ENCODE measurements at places on chromosomes 7 and 10. TPM values are rescaled to one million over a fixed set of nuclear protein-coding genes. Genes with fewer than 3 reads are reported as not detected.
A peak's percentile ranks its signal among the peaks of the same experiment; 100 is the strongest.

DNA sequence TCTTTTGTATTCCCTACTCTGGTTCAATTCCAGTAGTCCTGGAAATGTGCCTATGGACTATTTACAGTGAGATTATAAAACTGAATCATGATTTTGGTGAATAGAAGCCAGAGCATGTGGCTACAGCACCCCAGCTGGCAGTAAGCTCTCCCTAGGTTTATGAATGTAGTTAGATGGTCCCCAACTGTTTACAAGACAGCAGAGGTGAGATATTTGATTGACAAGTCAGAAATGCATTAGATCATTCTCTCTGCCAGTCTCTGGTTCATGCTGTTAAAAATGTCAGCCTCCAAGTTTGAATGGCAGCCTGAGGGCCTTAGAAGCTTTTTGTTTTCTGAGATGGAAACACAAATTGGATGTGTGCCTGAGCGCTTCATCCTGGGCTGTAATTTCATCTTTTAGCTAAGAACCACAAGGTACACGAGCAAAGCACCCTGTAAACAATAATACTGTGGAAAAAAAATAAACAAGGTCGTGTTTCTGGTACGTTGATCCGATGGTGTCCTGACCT is 85.0 kb downstream of the BTRC start:
- H3K27ac ChIP-seq = no peak overlapping the region
- peaks cover 2% of the 10 kb centered on the region for H3K4me1 ChIP-seq
- no peak for DNase-seq
- peaks cover 4% of the 10 kb centered on the region for H3K36me3 ChIP-seq

DNA sequence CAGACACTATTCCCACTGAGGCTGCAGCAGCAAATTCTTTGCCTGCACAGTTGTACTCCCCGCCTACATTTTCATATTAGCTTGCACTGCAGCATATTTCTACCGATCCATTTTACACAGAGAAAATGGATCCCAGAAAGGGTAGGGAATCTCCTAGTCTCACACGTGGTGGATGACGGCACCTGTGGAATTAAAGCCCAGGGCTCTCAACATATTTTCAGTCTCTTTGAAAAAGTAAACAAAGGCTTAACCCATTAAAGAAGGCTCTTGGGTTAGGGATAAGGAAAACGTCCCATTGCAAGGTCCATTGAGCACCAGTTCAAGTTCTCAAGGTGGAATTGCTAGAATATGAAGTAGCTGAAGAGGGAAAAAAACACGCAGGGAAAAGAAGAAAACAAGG is 49.4 kb upstream of the FOXI2 start:
- no peak overlapping the region for H3K27ac ChIP-seq
- no peaks in the 10 kb centered on the region for H3K4me1 ChIP-seq
- no peaks in the 10 kb centered on the region for H3K36me3 ChIP-seq
- no peak overlapping the region for H3K4me3 ChIP-seq
- DNase-seq = no peak

The RAB19 gene
- not detected for total RNA-seq

- peaks cover 19% of the 10 kb centered on the region for H3K4me1 ChIP-seq
- H3K36me3 ChIP-seq = peaks cover 4% of the 10 kb centered on the region
- peak; percentile 82 for DNase-seq
- H3K27ac ChIP-seq = peak overlapping the region; percentile 59
Observed at GRCh38 chr10:86936661-86937501, 20.5 kb downstream of the MMRN2 start.

DNA sequence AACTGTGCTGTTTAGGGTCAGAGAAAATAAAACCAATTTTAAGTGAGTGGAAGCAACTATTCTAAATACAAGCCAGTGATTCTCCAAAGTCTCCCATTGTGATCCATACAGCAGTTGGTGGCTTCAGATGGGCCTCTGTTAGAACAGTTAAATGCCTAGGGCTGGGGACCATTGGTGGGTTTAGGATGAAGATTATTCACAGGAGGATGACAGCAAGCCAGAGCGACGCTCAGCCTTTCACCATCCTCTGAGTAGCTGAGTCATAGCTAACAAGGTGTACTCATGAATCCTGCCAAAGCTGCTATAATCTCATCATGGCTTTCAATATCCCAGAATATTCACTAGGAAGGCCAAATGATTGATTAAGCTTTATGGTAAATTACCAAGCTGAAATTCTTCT is 39.6 kb downstream of the STARD3NL start:
- no peak overlapping the region for H3K4me3 ChIP-seq
- H3K27me3 ChIP-seq = no peaks in the 10 kb centered on the region
- no peak for DNase-seq
- H3K4me1 ChIP-seq = peaks cover 13% of the 10 kb centered on the region

DNA sequence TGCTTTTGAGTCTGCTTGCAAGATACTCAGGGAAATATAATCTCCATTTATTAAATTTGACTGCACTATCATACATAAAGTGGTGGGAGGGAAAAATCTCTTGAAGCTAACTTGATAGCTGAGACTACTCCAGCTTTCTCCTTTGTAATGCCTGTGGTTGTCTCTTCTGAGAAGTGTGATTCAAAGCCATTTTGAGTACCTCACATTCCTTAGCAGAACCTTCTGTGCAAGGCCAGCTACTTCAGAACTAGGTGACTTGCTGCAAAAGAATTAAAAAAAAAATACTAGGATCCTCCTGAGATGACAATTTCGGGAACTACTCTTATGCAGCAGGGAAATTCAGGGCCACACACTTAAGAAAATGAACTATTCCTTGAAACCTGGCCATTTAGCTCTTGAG is 294.8 kb downstream of the MDFIC start:
- H3K36me3 ChIP-seq = no peaks in the 10 kb centered on the region
- H3K4me1 ChIP-seq = peaks cover 2% of the 10 kb centered on the region
- H3K4me3 ChIP-seq = no peak overlapping the region
- no peak overlapping the region for H3K27ac ChIP-seq
- no peak for DNase-seq

The GRB10 gene
- 47.4 TPM for total RNA-seq

DNA sequence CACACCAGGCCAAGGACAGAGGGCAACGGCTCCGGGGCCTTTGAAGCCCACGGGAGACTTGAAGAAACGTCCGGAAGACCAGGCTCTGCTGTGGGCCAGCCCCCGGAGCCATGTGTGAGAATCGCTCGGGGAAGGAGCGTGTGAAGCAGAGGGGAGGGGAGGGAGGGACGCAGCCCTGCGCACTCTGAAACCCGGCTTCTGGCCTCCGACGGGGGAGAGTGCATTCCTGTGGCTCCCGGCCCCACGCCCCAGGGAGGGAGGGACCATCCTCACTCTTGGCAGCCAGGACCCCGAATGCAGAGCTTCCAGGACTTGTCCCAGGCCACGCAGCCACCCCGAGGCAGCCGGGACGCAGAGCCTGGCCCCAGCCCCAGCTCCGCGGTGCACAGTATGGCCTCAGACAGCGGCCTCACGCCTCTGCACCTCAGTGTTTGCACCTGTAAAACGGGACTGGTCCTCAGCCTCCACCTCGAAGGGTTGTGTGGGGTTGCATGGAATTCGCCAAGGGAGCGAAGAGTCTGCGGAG is 67.4 kb downstream of the PDGFA start:
- DNase-seq = no peak
- H3K36me3 ChIP-seq = no peaks in the 10 kb centered on the region
- peaks cover 41% of the 10 kb centered on the region for H3K4me1 ChIP-seq
- H3K4me3 ChIP-seq = peak overlapping the region; percentile 14
- peak overlapping the region; percentile 34 for H3K27ac ChIP-seq
- no peaks in the 10 kb centered on the region for H3K27me3 ChIP-seq

DNA sequence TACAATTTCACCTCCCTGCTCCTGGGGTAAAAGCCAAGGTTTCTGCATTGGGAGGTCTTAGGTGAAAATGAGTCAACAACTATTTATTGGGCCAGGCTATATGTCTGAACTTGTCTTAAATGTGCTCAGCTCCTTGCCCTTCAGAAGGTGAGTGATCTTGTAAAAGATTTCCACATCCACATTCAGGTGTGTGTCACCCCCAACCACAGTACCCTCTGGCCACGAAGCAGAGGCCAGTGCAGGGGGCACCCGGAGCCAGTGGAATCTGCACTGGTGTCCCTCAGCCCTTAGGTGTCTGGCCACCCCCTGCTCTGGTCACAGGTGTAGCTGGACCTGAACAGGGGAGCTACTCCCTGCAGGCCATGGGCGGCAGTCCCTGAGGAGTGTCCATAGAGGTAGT is 198.5 kb downstream of the PAXIP1 start:
- DNase-seq = no peak
- peaks cover 2% of the 10 kb centered on the region for H3K36me3 ChIP-seq
- H3K27ac ChIP-seq = no peak overlapping the region
- no peaks in the 10 kb centered on the region for H3K4me1 ChIP-seq

GRCh38 chr7:1169409-1170368 is 9.7 kb upstream of the ZFAND2A start:
- no peak overlapping the region for H3K4me3 ChIP-seq
- no peaks in the 10 kb centered on the region for H3K27me3 ChIP-seq
- H3K27ac ChIP-seq = no peak overlapping the region

GRCh38 chr10:98460837-98461499 is 14.2 kb upstream of the HPS1 start:
- no peak for DNase-seq
- H3K27me3 ChIP-seq = peaks cover 2% of the 10 kb centered on the region
- peaks cover 12% of the 10 kb centered on the region for H3K4me1 ChIP-seq
- no peak overlapping the region for H3K4me3 ChIP-seq
- H3K36me3 ChIP-seq = no peaks in the 10 kb centered on the region

- H3K36me3 ChIP-seq = no peaks in the 10 kb centered on the region
- peaks cover 23% of the 10 kb centered on the region for H3K4me1 ChIP-seq
- DNase-seq = no peak
Observed at GRCh38 chr7:15888090-15888489, 201.6 kb upstream of the MEOX2 start.

The C7orf25 gene
- 5.9 TPM for total RNA-seq

- H3K27me3 ChIP-seq = peaks cover 74% of the 10 kb centered on the region
- H3K36me3 ChIP-seq = no peaks in the 10 kb centered on the region
- H3K27ac ChIP-seq = no peak overlapping the region
Observed at GRCh38 chr10:98031440-98031839, 1.0 kb upstream of the CRTAC1 start.

DNA sequence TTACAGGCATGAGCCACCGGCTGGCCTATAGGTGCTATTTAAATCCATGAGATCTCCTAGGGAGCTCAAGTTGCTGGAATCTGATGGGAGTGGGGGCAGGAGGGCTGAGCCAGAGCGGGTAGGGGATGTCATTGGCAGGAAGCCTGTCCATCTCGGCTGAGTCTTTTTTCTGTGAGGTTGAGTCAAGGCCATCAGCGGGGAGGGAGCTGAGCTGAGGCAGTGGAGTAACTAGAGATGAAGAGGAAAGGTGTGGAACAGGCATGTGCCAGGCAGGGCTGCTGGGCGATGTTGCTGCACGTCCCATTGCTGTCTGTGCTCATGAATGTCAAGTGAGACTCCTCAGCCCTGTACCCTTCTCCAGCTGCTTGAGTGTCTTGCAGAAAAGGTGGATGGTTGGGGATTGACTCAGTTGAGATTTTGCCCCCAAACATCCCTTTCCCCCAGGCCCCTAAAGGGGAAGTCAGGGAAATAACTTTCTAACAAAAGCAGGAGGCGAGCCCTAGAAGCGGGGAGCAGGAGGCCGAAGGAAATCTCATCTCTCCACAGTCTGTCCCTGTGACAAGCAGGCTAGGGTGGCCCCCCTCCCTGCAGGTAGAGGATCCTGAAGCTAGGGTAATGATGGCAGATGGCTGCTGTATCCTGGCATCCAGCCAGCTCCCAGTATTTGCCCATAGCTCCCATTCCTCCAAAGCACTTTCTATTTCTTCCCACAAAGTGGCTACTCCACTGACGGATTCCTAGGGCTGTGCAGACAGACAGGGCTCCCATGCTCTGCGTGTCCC is 5.4 kb downstream of the ATP6V1F start:
- peaks cover 25% of the 10 kb centered on the region for H3K4me1 ChIP-seq
- peaks cover 22% of the 10 kb centered on the region for H3K36me3 ChIP-seq
- H3K27me3 ChIP-seq = peaks cover 5% of the 10 kb centered on the region
- no peak overlapping the region for H3K4me3 ChIP-seq
- no peak overlapping the region for H3K27ac ChIP-seq

GRCh38 chr7:139094030-139094429 is 15.5 kb downstream of the ZC3HAV1 start:
- peaks cover 9% of the 10 kb centered on the region for H3K36me3 ChIP-seq
- H3K27me3 ChIP-seq = no peaks in the 10 kb centered on the region
- no peak for DNase-seq
- H3K4me3 ChIP-seq = peak overlapping the region; percentile 20
- H3K4me1 ChIP-seq = peaks cover 32% of the 10 kb centered on the region

The COBL gene
- total RNA-seq = not detected

The DUSP5 gene
- total RNA-seq = 11.0 TPM

- peaks cover 64% of the 10 kb centered on the region for H3K4me1 ChIP-seq
- peak overlapping the region; percentile 87 for H3K27ac ChIP-seq
- no peaks in the 10 kb centered on the region for H3K27me3 ChIP-seq
- H3K36me3 ChIP-seq = peaks cover 4% of the 10 kb centered on the region
- no peak for DNase-seq
- H3K4me3 ChIP-seq = peak overlapping the region; percentile 53
Observed at GRCh38 chr7:2527505-2528467, 8.2 kb downstream of the LFNG start.

- H3K27me3 ChIP-seq = no peaks in the 10 kb centered on the region
- H3K27ac ChIP-seq = no peak overlapping the region
- H3K4me1 ChIP-seq = peaks cover 6% of the 10 kb centered on the region
- H3K4me3 ChIP-seq = no peak overlapping the region
Observed at GRCh38 chr10:50615658-50616057, 8.1 kb downstream of the SGMS1 start.

DNA sequence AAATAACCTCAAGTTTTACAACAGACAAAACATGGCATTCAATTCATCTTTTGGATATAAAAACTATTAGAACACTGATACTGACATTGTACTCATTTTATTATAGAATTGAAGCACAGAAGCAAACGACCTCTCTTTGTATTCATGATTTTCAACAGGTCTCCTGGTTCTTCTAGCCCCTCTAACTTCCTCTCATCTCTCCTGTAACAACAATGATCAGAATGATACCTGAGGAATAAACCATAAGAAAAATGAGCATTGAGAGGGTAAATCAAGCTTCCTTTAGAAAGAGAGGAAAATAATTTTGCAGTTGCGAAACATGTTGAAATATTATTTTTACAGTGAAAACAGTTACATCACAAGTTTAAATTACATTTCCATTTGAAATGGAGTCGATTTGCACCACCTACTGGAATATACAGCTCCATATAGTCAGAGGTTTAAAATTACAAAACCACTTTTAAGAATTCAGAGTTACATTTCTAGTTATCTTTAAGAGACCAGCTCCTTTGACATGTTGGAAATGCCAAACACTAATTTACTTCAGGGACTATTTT is 17.5 kb upstream of the TEX36 start:
- no peak overlapping the region for H3K4me3 ChIP-seq
- H3K4me1 ChIP-seq = peaks cover 3% of the 10 kb centered on the region
- no peak for DNase-seq
- H3K27me3 ChIP-seq = peaks cover 14% of the 10 kb centered on the region
- no peak overlapping the region for H3K27ac ChIP-seq

The NPFFR1 gene
- total RNA-seq = not detected
